ENCODE measurements at places on chromosomes 5 and 9.

DNA sequence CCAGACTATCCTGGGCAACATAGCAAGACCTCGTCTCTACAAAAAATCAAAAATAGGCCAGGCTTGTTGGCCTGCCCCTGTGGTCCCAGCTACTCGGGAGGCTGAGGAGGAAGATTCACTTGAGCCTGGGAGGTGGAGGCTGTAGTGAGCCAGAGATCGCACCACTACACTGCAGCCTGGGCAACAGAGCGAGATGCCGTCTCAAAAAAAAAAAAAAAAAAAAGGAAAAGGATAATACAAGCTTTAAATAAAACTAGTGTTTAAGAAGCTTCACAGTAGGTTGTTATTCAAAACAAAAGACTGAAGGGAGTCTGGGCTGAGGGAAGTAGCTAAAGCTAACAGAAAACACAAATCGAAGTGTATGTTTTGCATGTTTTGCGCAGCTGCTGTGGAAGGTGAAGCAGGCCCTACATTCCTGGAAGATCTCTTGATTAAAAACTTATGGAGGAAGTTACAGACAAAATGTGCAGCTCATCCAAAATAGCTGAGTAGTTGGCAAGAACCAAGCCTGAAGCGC lies 581 bp upstream of the C9orf40 start:
- no peak for DNase-seq

- no peak for DNase-seq
These were observed 123.6 kb downstream of the MYO10 start for GRCh38 chr5:16812448-16812847.

GRCh38 chr5:158434749-158435148 lies 575.8 kb upstream of the CLINT1 start:
- no peak for DNase-seq

GRCh38 chr5:145775411-145775810 lies 59.7 kb downstream of the PRELID2 start:
- DNase-seq: no peak

All from stimulated activated CD8-positive, alpha-beta memory T cell treated with anti-CD3 and anti-CD28 coated beads, Interleukin-2, amount 100 ng/mL, for 48 hours (primary cell).